ENCODE measurements at places on chromosomes 5 and 9. TPM values are rescaled to one million over a fixed set of nuclear protein-coding genes. Genes with fewer than 3 reads are reported as not detected.

Gene KIF24
- total RNA-seq: 6.0 TPM

DNA sequence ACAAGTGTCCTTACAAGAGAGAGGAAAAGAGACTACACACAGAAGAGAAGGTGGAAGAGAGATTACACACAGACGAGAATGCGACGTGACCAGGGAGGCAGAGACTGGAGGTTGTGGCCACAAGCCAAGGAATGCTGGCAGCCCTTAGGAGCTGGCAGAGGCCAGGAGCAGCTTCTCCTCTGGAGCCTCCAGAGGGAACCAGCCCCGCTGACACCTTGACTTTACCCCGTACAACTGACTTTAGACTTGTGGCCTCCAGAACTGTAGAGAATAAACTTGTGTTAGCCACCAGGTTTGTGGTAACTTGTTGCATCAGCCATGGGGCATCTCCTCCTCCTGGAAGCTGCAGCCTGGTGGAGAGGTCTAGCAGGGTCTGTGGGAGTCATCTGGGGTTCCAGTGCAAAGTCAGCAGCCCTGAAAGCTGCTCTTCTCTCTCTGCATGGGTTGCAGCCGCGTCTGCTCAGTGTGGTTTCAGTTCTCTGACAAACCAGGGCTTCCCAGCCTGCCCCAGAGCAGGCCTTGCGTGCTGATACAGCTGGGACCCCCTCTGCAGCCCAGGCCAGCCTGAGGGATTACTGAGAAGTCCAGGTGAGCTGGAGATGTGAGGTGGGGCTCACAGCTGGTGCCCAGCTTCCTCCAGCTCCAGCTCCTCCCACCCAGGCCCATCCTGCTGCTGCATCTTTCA lies 30.8 kb upstream of the CNOT6 start:
- H3K4me3 ChIP-seq: no peak overlapping the region
- H3K27me3 ChIP-seq: no peaks in the 10 kb centered on the region
- no peak for DNase-seq
- no peaks in the 10 kb centered on the region for H3K4me1 ChIP-seq

Gene DNAH5
- total RNA-seq: not detected

GRCh38 chr9:14136047-14136635 lies 177.8 kb downstream of the NFIB start:
- H3K27me3 ChIP-seq: no peaks in the 10 kb centered on the region
- H3K27ac ChIP-seq: no peak overlapping the region
- no peaks in the 10 kb centered on the region for H3K4me1 ChIP-seq
- no peak overlapping the region for H3K4me3 ChIP-seq

DNA sequence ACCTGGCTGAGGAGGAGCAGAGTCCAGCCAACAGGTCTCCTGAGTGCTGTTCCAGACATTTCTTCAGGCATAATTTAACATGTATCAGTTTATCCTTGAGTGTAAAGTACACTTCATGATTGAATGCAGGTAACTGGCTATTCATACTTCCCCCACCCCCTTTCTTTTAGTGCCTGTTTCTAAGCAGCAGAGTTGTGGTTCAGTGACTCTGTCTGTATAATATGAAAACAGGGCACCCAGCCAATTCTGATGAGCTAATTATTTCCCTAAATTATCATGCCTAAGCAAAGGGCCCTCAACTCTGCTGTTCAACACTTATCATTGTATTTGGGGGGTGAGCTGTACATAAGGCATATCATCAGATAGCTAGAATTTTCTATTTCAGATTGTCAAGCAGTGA lies 51.9 kb upstream of the ZSWIM6 start:
- H3K4me1 ChIP-seq: peaks cover 10% of the 10 kb centered on the region

- H3K27ac ChIP-seq: no peak overlapping the region
- H3K36me3 ChIP-seq: no peaks in the 10 kb centered on the region
- peaks cover 6% of the 10 kb centered on the region for H3K4me1 ChIP-seq
- no peaks in the 10 kb centered on the region for H3K27me3 ChIP-seq
- no peak for DNase-seq
These were observed 209.9 kb upstream of the DMRT1 start for GRCh38 chr9:631596-631995.

- H3K4me3 ChIP-seq: no peak overlapping the region
- no peaks in the 10 kb centered on the region for H3K27me3 ChIP-seq
- H3K27ac ChIP-seq: no peak overlapping the region
- DNase-seq: no peak
These were observed 56.2 kb upstream of the ZSWIM6 start for GRCh38 chr5:61275841-61276240.

GRCh38 chr9:25570802-25571201 lies 107.4 kb downstream of the TUSC1 start:
- H3K27ac ChIP-seq: no peak overlapping the region
- no peaks in the 10 kb centered on the region for H3K36me3 ChIP-seq
- no peaks in the 10 kb centered on the region for H3K27me3 ChIP-seq
- DNase-seq: no peak

DNA sequence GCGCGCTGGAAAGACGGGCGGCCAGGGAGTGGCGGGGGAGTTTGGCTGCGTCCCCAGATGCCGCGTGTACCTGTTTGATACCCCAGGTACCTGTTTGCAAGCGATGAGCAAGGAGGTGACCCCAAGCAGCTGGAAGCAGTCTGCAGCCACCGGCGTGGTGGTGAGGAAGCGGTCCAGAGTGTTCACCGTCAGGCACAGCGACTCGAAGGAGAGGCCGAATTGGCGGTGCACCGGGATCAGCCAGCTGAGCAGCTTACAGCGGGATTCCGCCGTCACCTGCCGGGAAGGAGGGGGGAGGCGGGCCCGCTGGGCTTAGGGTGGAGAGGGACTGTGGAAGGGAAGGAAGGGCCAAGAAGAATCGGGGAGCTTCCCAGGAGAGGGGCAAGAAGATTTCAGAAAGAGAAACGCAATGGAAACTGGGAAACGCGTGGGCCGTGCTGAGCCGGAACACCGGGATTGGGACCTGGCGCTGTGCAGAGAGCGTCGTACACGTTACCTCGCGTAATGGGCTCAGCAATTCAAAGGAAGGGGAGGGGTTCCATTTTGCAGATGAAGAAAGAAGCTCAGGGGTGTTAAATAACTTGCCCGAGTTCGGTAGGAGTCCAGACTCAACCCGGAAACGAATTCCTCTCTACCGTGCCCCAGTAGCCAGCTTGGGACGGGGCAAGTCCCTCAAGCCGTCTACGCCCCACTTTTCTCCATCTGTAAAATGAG lies 980 bp downstream of the CCNO start:
- H3K27me3 ChIP-seq: peaks cover 64% of the 10 kb centered on the region
- H3K4me1 ChIP-seq: peaks cover 37% of the 10 kb centered on the region

DNA sequence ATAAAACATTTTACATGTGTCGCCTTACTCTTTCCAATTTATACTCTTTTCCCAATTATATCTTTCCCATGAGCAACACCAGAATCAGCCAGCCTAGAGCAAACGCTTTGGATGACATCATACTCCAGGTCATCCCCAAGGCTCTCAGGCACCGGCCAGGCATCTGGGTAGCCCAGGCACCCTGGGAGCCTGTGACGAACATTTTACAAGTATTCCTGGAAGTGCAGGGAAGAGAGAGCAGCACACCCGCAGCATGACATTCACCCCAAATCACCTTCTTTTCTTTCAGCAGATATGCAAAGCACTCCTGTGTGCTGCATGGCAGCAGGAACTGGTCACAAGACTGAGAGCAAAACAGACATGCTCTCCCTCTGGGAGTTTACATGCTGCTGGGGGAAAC lies 75.7 kb upstream of the SMIM23 start:
- no peak overlapping the region for H3K27ac ChIP-seq
- no peaks in the 10 kb centered on the region for H3K4me1 ChIP-seq
- no peaks in the 10 kb centered on the region for H3K27me3 ChIP-seq
- DNase-seq: no peak

- no peaks in the 10 kb centered on the region for H3K27me3 ChIP-seq
- H3K4me1 ChIP-seq: no peaks in the 10 kb centered on the region
- no peak for DNase-seq
- H3K36me3 ChIP-seq: no peaks in the 10 kb centered on the region
- no peak overlapping the region for H3K4me3 ChIP-seq
These were observed 258.3 kb upstream of the ADAMTSL1 start for GRCh38 chr9:18215626-18216025.

Gene SLC46A2
- total RNA-seq: not detected

- peak overlapping the region; percentile 58 for H3K4me3 ChIP-seq
- H3K36me3 ChIP-seq: peaks cover 12% of the 10 kb centered on the region
- no peak for DNase-seq
- H3K4me1 ChIP-seq: peaks cover 55% of the 10 kb centered on the region
These were observed 3.0 kb downstream of the TRMO start for GRCh38 chr9:97919217-97919813.
